ENCODE measurements at places on chromosomes 2 and 18.

- DNase-seq: no peak
These were observed 162.7 kb upstream of the ETAA1 start for GRCh38 chr2:67234440-67234839.

DNA sequence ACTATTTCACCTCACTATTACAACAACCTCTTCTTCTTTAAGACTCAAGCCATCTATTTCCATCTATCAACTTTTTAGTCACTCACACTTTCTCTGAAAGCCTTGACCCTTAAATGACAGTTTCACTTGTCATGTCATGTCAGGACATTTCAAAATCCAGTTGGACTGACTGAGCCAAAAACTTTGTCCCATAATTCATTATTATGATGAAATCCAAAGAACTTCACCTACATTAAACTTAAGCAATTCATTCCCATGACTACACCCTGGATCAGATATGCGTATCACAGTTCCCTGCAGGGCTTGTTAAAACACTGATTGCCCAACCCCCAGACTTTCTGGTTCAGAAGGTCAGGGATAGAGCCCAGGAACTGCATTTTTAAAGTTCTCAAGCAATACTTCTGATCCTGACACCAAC lies 26.5 kb downstream of the LDAH start:
- no peak for DNase-seq

DNA sequence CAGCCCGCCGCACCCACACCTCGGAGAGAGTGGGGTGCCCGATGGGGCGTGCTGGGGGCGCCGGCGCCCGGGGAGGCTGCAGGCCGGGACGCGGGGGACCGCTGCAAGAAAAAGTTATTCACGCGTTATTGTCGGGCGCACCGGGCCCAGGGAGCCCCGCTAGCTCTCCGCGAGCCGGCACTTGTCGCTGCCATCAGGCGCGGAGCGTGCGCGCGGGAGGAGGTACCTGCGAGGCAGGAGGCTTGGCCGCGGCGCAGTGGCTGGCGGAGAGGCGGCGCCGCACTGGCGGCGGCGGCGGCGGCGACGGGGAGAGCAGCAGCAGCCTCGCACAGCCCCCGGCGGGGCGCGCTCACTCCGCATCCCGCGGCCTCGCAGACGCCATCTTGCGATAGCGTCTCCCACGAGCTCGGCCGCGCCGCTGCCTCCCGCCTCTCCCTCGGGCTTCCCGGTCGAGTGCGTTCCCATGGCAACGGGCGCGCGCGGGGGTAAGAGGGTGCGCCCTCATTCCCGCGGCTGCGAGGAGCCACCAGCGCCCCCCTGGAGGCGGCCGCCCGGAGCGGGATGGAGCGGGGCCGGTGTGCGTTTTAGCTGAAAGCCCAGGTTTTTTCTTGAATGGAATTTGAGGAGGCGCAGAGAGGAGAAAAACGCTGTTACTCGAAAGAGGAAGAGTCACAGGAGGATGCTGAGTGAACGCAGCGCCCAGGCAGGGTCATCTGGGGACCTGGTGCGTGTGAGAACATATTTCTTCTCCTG lies at the start of gene CHN1:
Gene CHN1, minus strand, starts transcription at position 402 of the 753 bp plus-strand sequence. CDS start 469 bp downstream, outside the sequence.
- DNase-seq: peak; percentile 48

DNA sequence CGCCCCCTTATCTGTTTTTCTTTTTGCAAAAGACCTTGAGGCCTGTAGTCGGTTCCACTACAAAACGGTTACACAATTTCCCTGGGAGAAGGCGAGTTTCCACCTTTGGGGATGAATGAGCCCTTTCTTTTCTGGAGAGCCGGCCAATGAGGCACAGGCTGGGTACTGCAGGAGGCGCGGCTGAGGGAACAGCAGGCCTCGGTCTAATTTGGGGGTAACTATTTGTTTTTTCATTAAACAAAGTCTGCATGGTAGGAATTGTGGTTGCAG lies 129.2 kb downstream of the MYCN start:
- DNase-seq: no peak

DNA sequence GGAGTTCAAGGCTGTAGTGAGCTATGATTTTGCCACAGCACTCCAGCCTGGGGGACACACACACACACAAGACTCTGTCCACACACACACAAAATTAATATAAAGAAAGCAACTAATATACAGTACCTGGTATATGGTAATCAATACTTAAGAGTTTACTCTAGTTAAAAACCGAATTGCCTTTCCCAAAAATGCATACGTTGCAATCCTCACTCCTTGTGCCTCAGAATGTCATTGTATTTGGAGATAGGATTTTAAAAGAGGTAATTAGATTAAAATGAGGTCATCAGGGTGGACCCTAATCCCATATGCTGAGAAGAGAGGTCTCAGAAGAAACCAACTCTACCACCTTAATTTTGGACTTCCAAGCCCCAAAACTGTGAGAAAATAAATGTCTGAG lies 35.7 kb downstream of the TMEM237 start:
- no peak for DNase-seq

GRCh38 chr2:48856144-48856543 lies 100.6 kb upstream of the LHCGR start:
- no peak for DNase-seq

GRCh38 chr18:45071956-45072355 lies 391.3 kb downstream of the SETBP1 start:
- no peak for DNase-seq

DNA sequence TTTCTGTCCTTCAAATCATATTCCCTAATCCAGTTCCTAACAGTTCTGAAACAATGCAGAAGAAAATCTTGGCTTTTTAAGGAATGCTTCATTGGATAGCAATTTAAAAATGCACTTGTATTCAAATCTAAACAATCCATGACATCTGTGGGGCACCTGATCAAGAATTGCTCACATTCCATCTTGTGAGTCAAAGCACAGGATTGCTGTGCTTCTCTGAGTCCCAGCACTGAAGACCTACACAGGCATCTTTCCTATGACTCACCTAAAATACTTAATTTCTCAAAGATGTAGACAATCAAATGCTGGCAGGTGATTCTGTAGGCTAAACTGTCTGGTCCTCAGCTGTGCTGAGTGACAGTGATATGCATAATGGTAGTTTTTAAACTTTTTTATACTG lies 10.1 kb upstream of the ATP8B1 start:
- no peak for DNase-seq

DNA sequence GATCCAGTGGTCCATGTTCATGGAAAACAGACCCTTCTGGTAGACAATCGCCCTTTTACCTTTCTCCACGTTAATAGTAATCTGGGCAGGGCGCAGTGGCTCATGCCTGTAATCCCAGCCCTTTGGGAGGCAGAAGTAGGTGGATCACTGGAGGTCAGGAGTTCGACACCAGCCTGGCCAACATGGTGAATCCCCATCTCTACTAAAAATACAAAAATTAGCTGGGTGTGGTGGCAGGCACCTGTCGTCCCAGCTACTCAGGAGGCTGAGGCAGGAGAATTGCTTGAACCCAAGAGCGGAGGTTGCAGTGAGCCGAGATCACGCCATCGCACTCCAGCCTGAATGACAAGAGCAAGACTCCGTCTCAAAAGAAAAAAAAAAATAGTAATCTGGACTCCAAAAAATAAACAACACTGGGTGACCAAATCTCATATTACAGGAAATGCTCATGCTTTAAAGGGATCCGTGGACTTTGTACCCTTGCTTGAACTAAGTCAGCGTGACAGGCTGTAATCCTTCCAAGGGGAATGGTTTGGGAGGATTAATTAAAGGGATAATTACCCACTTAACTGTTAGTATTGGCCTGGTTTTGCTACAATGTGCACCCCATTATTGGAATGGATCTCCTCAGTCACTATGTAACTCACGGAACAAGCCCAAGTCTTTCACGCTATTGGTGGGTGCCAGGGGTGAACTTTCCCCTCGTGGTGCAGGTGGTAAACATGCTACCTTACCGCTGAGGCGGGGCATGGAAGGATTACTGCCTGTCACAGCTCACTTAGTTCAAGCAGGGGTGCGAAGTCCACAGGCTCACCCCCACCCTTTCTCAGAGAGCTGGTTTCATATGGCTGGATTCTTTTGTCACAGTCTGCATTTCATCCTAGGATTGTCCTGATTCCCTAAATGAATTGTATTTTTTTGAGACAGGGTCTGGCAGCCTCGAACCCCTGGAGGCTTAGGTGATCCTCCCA lies 36.7 kb downstream of the PROC start:
- no peak for DNase-seq

- no peak for DNase-seq
These were observed 24.1 kb downstream of the EPB41L3 start for GRCh38 chr18:5519448-5520298.

DNA sequence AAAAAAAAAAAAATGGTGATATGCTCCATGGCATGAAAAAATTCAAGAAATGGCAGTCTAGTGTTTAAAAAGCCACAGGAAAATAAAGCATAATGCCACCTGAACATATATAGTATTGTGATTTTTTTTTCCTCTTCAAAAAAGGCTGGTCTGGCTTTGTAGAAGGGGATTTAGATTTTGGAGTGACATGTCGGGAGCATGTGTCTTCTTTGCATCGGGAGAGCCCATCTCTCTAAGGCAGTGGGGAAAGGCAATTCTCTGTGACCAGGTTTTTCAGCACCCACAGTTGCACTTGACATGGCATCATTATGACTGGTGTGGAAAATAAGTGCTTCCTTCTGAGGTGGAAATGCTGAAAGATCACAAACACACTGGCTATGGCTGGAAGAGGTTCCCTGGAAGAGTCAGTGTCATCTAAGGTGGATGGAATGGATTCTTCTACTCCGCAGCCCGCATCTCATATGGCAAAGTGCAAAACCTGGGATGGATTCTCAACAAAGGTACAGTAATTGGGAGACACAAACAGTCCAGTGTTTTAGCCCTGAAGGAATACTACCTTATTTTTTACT lies 172.5 kb downstream of the AGAP1 start:
- DNase-seq: no peak

DNA sequence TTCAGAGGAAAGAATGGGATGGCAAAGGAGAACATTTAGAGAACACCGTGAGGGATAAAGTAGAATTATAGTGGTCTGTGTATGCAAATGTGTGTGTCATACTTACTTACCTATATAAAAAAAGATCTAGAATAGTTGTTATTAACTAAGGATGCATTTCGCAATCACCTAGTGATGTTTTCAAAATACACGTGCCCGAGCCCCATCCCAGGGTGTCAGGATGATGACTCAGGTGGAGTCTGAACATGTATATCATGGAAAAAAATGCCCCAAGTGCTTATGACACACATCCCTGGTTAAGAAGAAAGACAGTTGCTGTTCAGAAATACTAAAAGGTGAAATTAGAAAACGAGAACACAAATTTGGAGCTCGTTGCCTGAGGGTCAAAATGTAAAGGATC lies 109.0 kb downstream of the CERS6 start:
- no peak for DNase-seq

- no peak for DNase-seq
These were observed 214.3 kb upstream of the SIX2 start for GRCh38 chr2:45223531-45223930.

All from substantia nigra (tissue), 51 donors.